ENCODE measurements at places on chromosomes 6 and 20.
A peak's percentile ranks its signal among the peaks of the same experiment; 100 is the strongest.

- DNase-seq, result no peak
These were observed 206.4 kb downstream of the TBXT start for GRCh38 chr6:165961233-165961632.

GRCh38 chr6:62283796-62284411, 2.1 kb downstream of the KHDRBS2 start:
- DNase-seq, result no peak

DNA sequence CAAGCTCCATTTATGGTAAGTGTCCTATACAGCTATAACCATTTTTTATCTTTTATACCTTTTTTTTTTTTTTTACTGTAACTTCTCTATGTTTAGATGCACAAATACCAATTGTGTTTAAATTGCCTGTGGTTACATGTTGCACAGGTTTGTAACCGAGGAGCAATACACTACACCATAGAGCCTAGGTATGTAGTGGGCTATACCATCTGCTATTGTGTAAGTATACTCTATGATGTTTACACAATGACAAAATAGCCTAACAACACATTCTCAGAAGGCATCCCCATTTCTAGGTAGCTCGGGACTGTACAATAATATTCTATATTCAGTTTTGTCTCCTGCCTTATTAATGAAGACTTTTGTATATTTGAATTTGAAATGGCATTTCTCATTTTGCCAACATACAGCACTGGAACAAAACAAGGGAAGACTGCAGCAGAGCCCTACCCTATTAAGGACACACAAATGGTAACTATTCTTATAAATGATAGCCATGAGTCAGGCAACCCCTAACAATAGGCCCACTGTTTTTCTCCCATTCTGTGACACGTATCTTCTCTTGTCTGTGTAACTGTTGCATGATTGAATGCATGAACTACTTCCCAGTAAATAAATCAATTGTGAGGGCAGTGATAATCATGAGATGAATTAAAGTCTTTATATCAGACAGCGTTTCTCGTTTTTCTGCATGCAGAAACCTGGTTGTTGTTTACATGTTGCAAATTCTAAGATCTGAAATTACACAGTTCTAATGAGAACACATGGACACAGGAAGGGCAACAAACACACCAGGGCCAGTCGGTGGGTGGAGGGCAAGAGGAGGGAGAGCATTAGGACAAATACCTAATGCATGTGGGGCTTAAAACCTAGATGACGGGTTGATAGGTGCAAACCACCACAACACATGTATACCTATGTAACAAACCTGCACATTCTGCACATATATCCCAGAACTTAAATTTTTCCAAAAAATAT, 173.9 kb downstream of the EPM2A start:
- no peak for DNase-seq

DNA sequence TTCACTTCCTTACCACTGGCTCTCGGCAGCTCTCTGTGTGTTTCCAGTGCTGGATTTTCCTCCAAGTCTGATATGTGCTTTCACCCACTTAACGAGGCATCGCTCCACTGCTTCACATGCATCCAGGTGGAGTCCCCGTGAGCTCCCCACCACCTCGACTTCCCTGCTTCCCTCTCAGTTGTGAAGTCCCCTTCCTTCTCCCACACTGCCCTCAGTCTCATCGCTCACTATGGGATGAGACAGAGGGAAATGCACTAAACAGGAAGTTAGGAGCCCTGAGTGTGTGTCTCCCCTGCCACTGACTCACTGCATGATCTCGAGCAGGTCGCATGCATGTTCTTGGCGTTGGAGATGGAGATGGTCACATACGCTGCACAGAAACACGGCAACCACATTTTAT, 84.0 kb downstream of the MTHFD1L start:
- DNase-seq, result no peak

GRCh38 chr6:25727028-25727427, 27.5 kb upstream of the SLC17A4 start:
- DNase-seq, result no peak

DNA sequence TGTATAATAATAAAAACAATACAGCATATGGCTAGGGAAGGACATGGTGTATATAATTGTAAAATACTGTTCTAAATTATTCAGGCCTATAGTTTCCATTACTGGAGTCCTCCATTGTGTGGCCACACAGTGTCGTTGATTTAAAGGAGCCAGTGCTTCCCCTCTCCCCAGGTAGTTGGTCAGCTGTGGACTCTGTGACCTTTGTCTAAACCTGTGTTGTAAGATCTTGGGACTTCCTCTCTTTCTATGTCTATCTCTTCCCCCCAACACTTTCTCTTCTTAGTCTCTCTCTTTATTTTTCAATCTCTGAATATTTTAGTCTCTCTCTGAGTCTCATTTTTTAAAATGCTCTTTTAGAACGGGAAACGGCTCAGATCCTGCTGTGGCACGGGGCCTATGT, 35.6 kb downstream of the BRPF3 start:
- DNase-seq, result no peak

DNA sequence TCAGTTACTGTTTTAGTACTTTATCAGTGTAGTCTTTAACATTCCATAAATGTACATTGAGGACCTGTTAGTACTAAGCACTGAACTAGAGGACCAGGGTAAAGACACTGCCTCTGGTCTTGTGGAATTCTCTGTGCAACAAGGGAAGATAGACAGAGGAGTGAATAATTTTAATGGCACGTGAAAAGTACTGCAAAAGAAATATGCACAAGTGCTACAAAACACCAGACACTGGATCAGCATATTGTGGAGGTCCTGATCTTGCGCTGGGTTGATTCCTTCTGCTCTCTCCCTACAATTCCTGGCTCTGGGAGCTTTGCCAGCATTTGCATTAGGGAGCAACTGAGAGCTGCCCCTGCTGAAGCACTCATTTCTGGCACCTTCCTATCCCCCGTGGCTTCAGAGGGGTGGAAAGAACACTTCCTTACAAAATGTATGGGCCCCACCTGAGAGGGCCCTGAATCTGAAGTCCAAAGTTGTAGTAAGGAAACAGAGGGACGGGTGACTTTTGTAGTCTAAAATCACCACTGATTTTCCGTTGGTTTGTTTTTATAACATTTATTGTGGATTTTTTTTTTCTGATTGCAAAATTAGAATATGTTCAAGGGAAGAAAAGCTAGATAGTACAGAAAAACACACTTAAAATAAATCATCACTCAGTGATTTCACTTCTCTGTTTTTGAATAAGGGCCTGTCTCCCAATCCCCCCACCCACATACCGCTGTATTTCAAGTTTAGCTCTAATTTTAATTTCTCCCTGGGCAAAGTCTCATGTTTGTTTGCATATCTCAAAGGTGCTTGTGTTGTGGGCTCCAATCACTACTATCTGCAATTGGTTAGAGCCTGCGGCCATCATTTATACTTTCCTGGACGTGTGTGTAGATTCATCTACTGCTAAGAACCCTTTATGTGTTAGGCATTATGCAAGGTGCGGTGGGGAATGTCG, 4.9 kb downstream of the PKIG start:
- no peak for DNase-seq

GRCh38 chr20:50338479-50339391, 148.1 kb downstream of the CEBPB start:
- no peak for DNase-seq

DNA sequence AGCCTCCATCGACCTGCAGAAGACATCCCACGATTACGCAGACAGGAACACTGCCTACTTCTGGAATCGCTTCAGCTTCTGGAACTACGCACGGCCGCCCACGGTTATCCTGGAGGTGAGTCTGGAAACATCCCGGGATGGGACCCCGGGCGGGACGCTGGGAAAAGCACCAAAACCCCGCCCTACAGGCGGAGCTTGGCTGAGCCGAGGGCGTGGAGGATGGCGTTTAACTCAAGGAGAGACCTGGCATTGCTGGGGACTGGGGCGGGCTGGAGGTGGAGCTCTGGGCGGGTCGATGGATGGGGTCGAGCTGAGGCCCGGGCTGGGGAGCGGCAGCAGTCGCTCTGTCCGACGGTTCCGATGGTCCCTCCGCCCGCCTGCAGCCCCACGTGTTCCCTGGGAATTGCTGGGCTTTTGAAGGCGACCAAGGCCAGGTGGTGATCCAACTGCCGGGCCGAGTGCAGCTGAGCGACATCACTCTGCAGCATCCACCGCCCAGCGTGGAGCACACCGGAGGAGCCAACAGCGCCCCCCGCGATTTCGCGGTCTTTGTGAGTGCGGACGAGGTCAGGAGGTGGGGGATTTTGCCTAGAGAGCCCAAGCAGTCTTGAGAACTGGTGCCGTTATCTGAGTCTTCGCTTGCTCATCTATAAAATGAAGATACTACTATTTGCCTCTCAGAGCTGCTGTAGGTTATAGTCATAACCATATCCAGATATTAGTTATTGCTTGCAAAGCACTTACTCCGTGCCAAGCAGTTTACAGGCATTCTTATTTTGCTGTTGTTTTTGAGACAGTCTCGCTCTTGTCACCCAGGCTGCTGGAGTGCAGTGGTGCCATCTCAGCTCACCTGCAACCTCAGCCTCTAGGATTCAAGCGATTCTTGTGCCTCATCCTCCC, 3.8 kb downstream of the SPAG4 start:
- DNase-seq, result peak; percentile 43

GRCh38 chr20:33985280-33985679, 8.4 kb upstream of the RALY start:
- DNase-seq, result no peak

- no peak for DNase-seq
These were observed 807.4 kb upstream of the CITED2 start for GRCh38 chr6:140181876-140182275.

- no peak for DNase-seq
These were observed 47.0 kb upstream of the DST start for GRCh38 chr6:56689663-56690062.

DNA sequence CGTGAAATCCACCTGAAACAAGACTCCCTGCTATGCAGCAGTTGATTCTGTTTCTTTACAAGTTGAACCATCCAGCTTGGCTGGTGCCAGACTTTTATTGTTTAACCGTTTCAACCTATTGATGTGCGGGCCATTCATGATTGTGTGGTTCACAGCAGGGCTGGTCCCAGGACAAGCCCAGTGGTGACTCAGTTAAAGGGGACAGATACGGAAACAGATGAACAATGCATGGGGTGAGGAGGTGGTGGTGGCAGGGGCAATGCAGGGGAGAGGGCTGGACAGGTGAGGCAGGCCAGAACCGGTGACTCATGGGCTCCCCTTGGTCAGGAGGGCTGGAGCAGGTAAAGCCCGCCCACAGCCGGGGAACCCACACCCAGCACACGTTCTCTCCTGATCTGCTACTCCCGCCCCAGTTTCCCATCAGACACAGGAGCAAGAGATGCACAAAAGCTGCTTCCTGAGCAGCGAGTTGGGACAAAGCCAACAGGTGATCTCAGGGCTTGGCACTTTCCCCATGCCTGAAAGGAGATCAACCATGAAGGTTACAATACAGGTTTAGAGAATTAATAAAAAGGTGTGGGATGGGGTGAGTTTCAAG, 232.2 kb downstream of the LY86 start:
- no peak for DNase-seq

DNA sequence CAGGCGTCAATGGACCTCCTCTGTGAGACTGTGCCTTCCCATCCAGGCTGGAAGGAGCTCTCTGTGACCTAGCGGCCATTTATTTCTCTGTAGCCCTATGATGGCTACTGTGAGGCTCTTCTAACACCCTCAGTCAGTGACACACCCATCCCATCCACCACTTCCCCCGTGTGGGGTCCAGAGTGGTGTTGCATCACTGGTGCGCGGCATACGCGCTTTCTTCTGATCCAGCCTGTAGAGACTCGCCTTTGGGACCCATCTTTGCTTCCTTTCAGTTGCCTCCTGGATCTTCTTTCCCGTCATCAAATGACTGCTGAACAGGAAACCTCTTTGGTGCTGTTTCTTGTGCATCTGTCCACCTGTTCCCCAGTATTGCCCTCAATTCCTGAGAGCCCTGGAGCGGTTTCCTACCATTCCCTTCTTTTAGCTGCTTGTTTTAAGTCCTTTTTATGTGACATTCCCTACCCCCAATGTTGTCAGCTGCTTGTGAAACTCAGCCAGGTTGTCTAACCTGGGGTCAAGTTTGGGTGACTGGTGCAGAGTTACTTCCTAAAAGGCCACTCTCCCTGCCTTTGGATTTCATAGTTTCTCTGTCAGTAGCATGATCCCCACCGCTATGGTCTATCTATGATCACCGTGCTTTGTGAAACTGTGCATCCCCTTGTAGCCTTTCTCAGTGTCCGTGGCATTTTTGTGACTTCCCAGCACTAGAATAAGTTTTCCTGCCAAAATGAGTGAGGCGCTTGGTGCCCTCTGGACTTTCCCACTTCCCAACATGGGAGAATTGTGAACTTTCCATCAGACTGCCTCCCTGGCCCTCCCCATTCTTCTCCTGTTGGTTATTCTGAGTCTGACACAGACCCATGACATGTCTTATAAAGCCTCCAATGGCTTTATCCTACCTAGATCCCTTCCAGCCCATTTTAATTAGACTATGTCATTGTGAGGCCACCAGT, 5.7 kb downstream of the PRR3 start:
- DNase-seq, result no peak

DNA sequence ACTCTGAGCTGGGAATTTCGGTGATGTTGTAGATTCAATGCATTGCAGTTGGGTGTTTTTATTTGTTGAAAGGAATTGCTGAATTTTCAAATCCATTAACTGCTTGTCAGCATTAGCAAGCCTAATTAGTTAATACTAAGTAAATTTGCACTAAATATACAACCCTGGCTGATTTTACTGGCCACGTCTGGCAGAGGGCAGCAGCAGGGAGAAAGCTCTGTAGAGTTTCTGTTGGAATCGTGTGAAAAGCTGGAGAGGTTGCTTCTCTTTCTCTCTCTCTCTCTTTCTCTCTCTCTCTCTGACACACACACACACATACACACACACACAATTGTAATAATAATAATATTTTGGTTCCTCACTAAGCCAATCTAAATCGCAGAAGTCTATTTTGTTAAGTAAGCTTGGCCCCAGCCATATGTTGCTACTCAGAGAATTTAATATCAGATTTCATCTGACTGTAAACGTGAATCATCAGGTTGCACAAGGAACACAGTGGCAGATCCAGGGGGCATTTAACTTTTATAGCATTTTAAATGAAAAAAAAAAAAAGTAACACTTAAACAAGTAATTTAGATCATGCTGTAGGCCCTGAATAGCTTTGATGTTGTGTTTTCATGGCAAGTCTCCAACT, 289.5 kb downstream of the ESR1 start:
- no peak for DNase-seq

- DNase-seq, result no peak
These were observed 494.0 kb upstream of the MAP3K7 start for GRCh38 chr6:91080871-91081270.

- no peak for DNase-seq
These were observed 366.7 kb downstream of the THBS2 start for GRCh38 chr6:168886964-168887363.

- DNase-seq, result no peak
These were observed 654.5 kb upstream of the PTCHD4 start for GRCh38 chr6:48765352-48765961.

- no peak for DNase-seq
These were observed 22.4 kb upstream of the KIAA0408 start for GRCh38 chr6:127481628-127482027.
